Esophagus muscularis mucosa (tissue), 4 donors: ENCODE measurements at places on chromosomes 1 and 21. TPM values are rescaled to one million over a fixed set of nuclear protein-coding genes. Genes with fewer than 3 reads are reported as not detected.

The SH3BGR gene
- total RNA-seq, result 31.6 TPM

DNA sequence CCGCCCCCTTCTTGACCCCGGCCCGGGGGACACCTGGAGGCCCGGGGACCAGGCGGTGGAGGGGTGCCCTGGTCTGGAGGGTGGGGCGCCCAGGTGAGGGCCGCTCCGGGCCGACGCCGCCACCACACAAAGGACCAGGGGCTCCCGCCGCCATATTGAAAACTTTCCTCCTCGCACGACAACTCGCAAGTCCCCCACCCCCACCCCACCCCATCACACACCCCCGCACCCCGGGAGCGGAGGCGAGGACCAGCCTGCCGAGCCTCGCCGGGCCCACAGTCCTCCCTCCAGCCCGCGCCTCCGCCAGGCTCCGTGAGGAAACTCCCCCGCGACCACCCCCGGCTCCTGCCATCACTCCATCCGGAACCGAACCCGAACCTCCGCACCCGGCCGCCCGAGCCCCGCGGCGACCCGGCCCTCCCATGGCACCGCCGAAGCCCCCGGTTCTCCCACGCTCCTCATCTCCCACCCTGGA lies 733 bp downstream of the KDM5B start:
- no peaks in the 10 kb centered on the region for H3K27me3 ChIP-seq
- H3K4me1 ChIP-seq, result peaks cover 14% of the 10 kb centered on the region
- peak overlapping the region; percentile 98 for H3K4me3 ChIP-seq
- H3K27ac ChIP-seq, result peak overlapping the region; percentile 85
- DNase-seq, result no peak

DNA sequence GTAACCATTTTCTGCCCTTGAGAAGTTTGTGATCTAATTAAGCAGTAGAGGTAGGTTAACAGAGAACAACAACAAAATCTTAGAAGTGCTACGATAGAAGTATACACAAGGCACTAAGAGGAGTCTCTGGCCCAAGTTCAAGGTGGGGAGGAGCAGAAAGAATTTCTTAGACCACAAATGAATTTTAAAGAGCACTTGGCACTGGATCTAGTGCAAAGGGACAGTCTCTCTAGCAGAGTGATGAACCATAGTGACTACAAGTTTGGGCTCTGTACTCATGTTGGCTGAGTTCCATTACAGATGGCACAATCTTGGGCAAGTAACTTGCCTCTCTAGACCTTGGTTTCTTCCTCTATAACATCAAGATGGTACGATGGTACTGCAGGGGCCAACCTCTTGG lies 33.3 kb upstream of the PIGC start:
- no peaks in the 10 kb centered on the region for H3K36me3 ChIP-seq
- no peak for DNase-seq
- H3K27ac ChIP-seq, result no peak overlapping the region

- H3K4me3 ChIP-seq, result no peak overlapping the region
- H3K36me3 ChIP-seq, result no peaks in the 10 kb centered on the region
- H3K4me1 ChIP-seq, result no peaks in the 10 kb centered on the region
- peak; percentile 8 for DNase-seq
- H3K27me3 ChIP-seq, result no peaks in the 10 kb centered on the region
These were observed 96.0 kb downstream of the CLIC6 start for GRCh38 chr21:34764715-34765284.

DNA sequence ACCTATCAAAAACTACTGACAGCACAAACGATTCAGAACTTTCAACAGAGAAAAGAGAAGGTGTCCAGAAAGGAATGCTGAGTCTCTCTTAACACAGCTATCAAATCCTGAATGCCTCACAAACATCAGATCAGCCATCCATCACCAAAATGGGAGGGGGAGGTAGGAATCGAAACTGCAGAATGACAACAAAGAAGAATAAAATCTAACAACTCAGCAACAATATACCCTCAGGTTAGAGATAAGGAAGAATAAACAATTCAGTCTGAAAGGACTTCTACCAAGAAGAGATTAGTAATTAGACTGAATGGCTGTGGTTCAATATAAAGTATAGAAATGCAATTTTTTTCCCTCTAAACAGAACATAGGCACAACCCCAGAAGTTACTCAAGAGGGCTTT lies 94.4 kb downstream of the RERE start:
- DNase-seq, result no peak
- no peaks in the 10 kb centered on the region for H3K27me3 ChIP-seq
- peak overlapping the region; percentile 40 for H3K27ac ChIP-seq
- H3K36me3 ChIP-seq, result no peaks in the 10 kb centered on the region
- H3K4me1 ChIP-seq, result peaks cover 60% of the 10 kb centered on the region

GRCh38 chr1:43987159-43987902 lies 4.1 kb upstream of the CCDC24 start:
- H3K36me3 ChIP-seq, result peaks cover 13% of the 10 kb centered on the region
- peaks cover 17% of the 10 kb centered on the region for H3K4me1 ChIP-seq
- no peak overlapping the region for H3K27ac ChIP-seq
- H3K4me3 ChIP-seq, result no peak overlapping the region
- no peak for DNase-seq
- no peaks in the 10 kb centered on the region for H3K27me3 ChIP-seq

The ZYG11A gene
- total RNA-seq, result not detected

DNA sequence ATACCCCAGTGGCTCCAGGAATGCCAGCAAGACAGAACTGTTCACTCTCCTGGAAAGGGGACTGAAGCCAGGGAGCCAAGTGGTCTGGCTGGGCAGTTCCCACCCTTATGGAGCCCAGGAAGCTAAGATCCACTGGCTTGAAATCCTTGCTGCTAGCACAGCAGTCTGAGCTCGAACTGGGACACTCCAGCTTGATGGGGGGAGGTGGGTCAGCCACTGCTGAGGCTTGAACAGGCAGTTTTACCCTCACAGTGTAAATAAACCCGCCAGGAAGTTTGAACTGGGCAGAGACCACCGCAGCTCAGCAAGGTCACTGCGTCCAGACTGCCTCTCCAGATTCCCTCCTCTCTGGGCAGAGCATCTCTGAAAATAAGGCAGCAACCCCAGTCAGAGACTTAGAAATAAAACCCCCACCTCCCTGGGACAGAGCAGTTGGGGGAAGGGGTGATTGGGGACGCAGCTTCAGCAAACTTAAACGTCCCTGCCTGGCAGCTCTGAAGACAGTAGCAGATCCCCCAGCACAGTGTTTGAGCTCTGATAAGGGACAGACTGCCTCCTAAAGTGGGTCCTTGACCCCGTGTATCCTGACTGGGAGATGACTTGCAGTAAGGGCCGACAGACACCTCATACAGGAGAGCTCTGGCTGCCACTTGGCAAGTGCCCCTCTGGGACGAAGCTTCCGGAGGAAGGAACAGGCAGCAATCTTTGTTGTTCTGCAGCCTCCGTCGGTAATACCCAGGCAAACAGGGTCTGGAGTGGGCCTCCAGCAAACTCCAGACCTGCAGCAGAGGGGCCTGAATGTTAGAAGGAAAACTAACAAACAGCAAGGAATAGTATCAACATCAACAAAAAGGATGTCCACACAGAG lies 568.4 kb downstream of the PLA2G4A start:
- no peak for DNase-seq
- H3K27ac ChIP-seq, result no peak overlapping the region
- H3K36me3 ChIP-seq, result no peaks in the 10 kb centered on the region

DNA sequence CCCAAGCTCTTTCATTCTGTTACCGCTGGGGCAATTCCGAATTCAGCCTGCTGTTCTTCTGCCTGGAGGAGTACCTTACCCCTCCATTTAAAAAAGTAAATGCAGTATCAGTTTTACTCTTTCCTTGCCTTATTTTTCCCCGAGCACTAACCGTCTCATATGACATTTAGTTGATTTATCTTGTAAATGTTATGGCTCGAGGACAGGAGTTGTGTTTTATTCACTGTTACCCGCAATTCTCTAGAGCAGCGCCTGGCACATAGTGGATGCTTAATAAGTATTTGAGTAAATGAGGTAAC lies 425 bp upstream of the TADA1 start:
- H3K4me1 ChIP-seq, result peaks cover 40% of the 10 kb centered on the region
- no peak for DNase-seq
- H3K27me3 ChIP-seq, result no peaks in the 10 kb centered on the region
- H3K36me3 ChIP-seq, result no peaks in the 10 kb centered on the region
- H3K27ac ChIP-seq, result peak overlapping the region; percentile 92

- no peaks in the 10 kb centered on the region for H3K4me1 ChIP-seq
- H3K4me3 ChIP-seq, result no peak overlapping the region
- H3K27me3 ChIP-seq, result no peaks in the 10 kb centered on the region
- no peaks in the 10 kb centered on the region for H3K36me3 ChIP-seq
- peak overlapping the region; percentile 30 for H3K27ac ChIP-seq
These were observed 20.7 kb upstream of the MFSD2A start for GRCh38 chr1:39933956-39934941.

DNA sequence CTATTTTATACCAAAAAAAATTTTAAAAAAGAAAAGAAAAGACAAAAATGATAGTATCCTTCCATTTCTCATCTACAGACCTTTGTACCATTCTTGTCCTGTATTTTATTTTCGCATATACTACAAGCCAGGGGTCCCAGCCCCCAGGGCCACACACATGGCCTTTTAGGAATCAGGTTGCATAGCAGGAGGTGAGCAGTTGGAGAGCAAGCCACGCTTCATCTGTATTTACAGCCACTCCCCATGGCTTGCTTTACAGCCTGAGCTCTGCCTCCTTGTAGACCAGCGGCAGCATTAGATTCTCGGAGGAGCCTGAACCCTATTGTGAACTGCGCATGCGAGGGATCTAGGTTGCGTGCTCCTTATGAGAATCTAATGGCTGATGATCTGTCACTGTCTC lies 39.8 kb downstream of the RASSF5 start:
- no peaks in the 10 kb centered on the region for H3K27me3 ChIP-seq
- H3K4me1 ChIP-seq, result peaks cover 11% of the 10 kb centered on the region
- DNase-seq, result no peak
- H3K27ac ChIP-seq, result no peak overlapping the region
- no peaks in the 10 kb centered on the region for H3K36me3 ChIP-seq

- H3K27me3 ChIP-seq, result peaks cover 51% of the 10 kb centered on the region
- peak within 1 kb of the TSS; percentile 13 for H3K4me3 ChIP-seq
- H3K36me3 ChIP-seq, result no peaks in the 10 kb centered on the region
- no peak for DNase-seq
These were observed at the start of gene PAX7 for GRCh38 chr1:18630511-18631495. TSS of gene PAX7 (plus strand) at chr1:18630846. CDS start at chr1:18631604, 758 bp downstream.

DNA sequence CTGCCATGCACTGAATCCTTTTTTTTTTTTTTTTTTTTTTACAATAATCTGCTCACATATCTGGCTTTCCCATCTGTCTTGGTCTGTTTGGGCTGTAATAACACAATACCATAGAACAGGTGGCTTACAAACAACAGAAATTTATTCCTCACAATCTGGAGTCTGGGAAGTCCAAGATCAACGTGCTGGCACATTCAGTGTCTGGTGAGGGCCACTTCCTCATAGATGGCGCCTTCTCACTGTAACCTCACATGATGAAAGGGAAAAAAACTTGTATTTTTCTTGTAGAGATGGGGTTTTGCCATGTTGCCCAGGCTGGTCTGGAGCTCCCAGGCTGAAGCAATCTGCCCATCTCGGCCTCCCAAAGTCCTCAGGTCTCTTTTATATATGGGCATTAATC lies 13.0 kb upstream of the PARP1 start:
- H3K27ac ChIP-seq, result no peak overlapping the region
- no peak overlapping the region for H3K4me3 ChIP-seq
- no peaks in the 10 kb centered on the region for H3K27me3 ChIP-seq
- no peaks in the 10 kb centered on the region for H3K36me3 ChIP-seq

The LDLRAD1 gene
- total RNA-seq, result not detected

DNA sequence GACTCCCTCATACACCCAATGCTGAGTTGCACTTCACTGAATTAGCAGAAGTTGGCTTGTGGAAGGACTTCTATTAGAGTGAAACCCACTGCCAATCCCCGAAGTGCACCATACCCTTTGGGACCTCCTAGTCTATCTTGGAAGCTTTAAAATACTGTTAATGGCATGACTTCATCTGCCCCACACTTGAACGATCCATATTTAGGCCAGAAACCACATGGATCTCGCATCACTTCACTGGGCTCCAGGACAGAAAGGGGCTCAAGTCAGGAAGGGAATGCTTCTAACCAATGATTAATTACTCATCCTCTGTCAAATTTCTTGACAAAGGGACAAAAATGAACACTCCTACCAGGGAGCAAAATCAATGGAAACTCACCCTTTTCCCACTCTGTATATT lies 69.1 kb downstream of the BCAR3 start:
- DNase-seq, result no peak
- no peaks in the 10 kb centered on the region for H3K27me3 ChIP-seq
- no peaks in the 10 kb centered on the region for H3K36me3 ChIP-seq
- H3K4me1 ChIP-seq, result peaks cover 84% of the 10 kb centered on the region
- peak overlapping the region; percentile 59 for H3K4me3 ChIP-seq

GRCh38 chr1:199759268-199759730 lies 268.2 kb upstream of the NR5A2 start:
- no peaks in the 10 kb centered on the region for H3K36me3 ChIP-seq
- H3K27me3 ChIP-seq, result no peaks in the 10 kb centered on the region
- H3K4me1 ChIP-seq, result no peaks in the 10 kb centered on the region
- no peak overlapping the region for H3K4me3 ChIP-seq
- DNase-seq, result no peak

DNA sequence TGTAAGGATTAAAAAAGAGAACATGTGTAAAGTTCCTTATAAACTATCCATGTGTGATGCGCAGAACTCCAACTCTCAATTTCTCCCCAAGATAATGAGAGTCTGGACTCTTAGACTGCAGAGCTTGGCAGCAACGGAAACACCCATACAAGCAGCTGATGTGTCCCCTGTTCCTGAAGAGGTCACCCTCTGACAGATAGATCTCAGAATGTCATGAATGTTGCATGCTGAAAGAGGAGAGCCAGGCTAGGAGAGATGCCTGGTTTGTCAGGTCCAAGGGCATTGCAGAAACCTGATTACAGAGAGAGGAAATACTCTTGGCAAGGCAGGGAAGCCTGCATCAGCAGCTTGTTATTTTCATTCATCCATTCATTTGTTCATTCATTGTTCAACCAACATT lies 24.2 kb downstream of the MTARC1 start:
- peaks cover 26% of the 10 kb centered on the region for H3K4me1 ChIP-seq
- H3K27me3 ChIP-seq, result no peaks in the 10 kb centered on the region
- DNase-seq, result no peak
- H3K36me3 ChIP-seq, result no peaks in the 10 kb centered on the region

- H3K27ac ChIP-seq, result no peak overlapping the region
- no peaks in the 10 kb centered on the region for H3K4me1 ChIP-seq
- no peaks in the 10 kb centered on the region for H3K36me3 ChIP-seq
- DNase-seq, result peak; percentile 66
- no peak overlapping the region for H3K4me3 ChIP-seq
These were observed 59.5 kb downstream of the KCNK1 start for GRCh38 chr1:233673261-233673946.

- no peak overlapping the region for H3K27ac ChIP-seq
- H3K27me3 ChIP-seq, result no peaks in the 10 kb centered on the region
- no peak overlapping the region for H3K4me3 ChIP-seq
- H3K4me1 ChIP-seq, result peaks cover 7% of the 10 kb centered on the region
- no peaks in the 10 kb centered on the region for H3K36me3 ChIP-seq
- DNase-seq, result no peak
These were observed 33.8 kb downstream of the KANK4 start for GRCh38 chr1:62285440-62285839.

DNA sequence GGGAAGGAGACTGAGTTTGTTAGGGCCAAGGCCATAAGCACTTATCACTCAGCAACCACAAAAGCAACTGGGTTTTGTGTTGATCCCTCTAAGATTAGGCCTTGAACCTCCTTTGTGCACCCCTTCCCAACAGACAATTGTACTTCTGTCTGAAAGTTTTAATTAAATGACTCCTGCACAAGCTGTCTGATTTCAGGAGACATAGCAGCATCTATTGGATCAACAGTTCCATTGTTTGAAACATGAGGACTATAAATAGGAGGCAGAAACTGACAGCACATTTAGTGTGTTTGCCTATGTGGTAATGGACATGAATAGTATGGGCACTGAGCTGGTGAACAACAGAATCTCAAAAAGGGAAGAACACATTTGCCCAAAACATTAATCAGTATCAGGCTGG lies 167.3 kb upstream of the KCNJ6 start:
- no peak for DNase-seq
- no peak overlapping the region for H3K27ac ChIP-seq
- H3K4me1 ChIP-seq, result no peaks in the 10 kb centered on the region

The APP gene
- 484 TPM for total RNA-seq

The LCE1C gene
- not detected for total RNA-seq

The TRPM2 gene
- total RNA-seq, result 2.5 TPM

The TRMT1L gene
- total RNA-seq, result 15.0 TPM
